Thyroid gland (tissue), 4 donors: ENCODE measurements at places on chromosomes 1 and 21.

GRCh38 chr1:239952348-239953308 lies 139.1 kb upstream of the FMN2 start:
- DNase-seq, result peak; percentile 16

DNA sequence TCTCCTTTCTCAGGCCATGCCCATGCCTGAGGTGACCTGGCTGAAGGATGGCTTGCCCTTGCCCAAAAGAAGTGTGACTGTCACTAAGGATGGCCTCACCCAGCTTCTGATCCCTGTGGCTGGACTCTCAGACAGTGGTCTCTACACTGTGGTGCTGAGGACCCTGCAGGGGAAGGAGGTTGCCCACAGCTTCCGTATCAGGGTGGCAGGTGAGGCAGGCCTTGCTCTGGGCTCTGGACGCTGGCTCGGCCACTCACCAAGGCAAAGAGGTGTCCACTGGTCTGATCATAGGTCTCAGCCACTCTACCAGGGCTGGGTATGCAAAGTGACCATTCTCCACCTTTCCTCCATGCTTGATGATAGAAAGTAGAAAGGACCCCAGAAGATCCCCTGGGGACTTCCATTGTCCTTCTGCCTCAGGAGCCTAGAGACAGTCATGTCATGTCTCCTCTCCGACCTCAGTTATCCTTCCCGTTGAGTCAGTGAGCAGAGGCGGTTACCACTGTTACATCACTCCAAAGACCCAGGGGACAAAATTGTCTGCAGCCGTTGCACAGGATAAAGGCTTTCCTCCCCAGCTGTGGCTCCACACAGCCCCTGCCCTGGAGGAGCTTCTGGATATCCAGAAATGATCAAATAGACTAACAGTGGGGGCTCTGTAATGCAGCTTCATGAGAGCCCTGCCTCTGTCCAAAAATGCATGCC lies 34.2 kb downstream of the IGFN1 start:
- no peak for DNase-seq

DNA sequence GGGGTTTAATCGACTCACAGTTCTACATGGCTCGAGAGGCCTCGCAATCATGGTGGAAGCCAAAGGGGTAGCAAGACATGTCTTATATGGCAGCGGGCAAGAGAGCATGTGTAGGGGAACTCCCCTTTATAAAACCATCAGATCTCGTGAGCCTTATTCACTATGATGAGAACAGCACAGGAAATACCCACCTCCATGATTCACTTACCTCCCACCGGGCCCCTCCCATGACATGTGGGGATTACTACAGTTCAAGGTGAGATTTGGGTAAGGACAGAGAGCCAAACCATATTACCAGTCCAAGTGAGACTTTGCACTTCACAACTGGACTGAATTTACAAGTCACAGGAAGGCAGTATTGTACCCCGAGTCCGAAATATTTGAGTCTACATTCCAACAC lies 73.9 kb upstream of the ANGPTL1 start:
- no peak for DNase-seq

GRCh38 chr1:53688381-53689102 lies 50.4 kb downstream of the GLIS1 start:
- DNase-seq, result no peak

DNA sequence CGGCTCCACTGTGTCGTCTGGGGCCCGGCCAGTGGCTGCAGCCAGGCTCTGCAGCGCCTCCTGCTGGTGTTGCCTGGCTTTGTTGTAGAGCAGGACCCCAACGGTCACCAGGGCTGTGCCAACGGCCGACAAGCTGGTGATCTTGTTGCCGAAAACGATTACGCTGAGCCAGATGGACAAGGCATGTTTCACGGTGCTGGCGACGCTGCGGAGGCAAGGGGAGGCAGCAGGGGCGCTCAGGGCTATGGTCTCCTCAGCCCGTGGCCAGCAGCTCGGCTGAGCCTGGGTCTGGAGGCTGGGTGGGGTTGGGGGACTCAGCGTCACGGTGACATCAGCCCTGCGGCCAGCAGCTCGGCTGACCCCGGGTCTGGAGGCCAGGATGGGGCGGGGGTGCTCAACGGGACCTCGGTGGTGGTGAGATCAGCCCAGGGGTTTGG lies 7.0 kb upstream of the CDK11B start:
- DNase-seq, result no peak

GRCh38 chr21:34558166-34558565 lies 46.2 kb upstream of the KCNE1 start:
- no peak for DNase-seq

DNA sequence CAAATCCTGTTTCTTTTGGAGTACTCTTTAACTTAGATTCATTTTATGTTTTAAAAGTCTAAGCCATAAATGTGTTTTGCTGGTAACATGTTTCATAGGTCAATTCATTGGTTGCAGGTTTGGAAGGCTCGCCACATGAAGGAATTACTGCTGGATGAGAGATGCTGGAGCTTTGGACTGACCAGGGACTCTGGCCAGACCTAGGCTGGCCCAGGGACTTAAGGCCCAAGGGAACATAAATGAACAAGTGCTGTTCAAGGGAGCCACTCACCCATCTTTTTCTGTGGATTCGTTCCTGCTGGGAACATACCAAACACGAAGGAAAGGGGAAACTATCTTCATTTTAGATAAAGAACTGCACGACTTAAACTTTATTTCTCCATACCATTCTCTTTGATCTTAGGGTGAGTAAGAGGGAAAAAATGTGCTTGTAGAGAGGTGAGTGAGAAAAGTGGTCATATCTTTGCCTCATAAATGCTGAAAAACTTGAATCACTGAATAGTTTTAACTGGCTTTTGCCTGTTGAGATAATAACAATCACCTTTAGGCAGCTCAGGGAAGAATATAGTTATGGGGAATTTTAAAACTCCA lies 15.3 kb upstream of the SHCBP1L start:
- DNase-seq, result no peak

GRCh38 chr1:109207467-109208103 lies 6.1 kb upstream of the SARS1 start:
- no peak for DNase-seq

DNA sequence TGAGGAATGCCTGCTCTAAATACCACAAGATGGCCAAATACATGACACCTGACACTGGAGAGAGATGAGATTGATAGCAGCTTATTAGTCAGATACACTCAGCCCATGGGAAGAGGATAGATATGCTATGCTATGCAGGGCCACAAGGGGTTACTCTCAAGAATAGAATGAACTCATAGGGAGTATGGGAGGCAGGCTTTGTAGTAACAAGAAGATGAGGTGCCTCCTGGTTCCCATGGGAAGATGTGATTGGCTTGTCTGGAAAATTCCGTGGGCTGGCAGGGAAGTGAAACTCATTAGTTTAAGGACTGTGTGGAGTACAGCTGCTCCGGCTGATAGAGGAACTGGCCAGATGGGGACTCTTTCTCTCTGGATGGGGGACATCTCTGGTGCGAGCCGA lies 16.5 kb downstream of the CCDC30 start:
- DNase-seq, result no peak

- DNase-seq, result no peak
Observed at GRCh38 chr1:224897529-224898327, 31.7 kb upstream of the DNAH14 start.

DNA sequence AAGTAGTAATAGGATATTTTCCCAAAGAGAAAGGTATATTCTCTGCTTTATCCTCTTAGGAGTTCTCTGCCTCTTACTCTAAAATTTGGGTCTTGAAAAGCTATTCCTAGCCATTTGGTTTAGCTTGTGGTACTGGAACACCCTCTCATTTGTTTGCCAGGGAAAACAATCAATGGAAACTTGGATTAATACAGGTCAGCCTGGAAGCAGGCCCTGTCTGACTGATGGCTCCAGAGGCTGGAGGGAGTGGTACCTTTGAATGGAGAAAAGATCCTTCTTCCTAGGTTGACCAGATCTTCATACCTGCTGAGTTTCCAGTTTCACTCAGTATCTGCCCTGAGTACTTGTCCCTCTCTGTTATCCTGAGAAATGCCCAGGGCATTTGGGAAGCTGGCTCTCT lies 31.7 kb upstream of the IKBKE start:
- no peak for DNase-seq

- DNase-seq, result no peak
Observed at GRCh38 chr1:5754817-5755551, 237.2 kb downstream of the NPHP4 start.

- no peak for DNase-seq
Observed at GRCh38 chr21:26769613-26770188, 75.5 kb downstream of the ADAMTS1 start.

GRCh38 chr1:21813542-21813941 lies 1.5 kb downstream of the LDLRAD2 start:
- DNase-seq, result no peak

GRCh38 chr1:22127248-22127647 lies 15.6 kb downstream of the WNT4 start:
- DNase-seq, result peak; percentile 58

- DNase-seq, result no peak
Observed at GRCh38 chr1:214271174-214271858, 9.6 kb upstream of the SMYD2 start.

DNA sequence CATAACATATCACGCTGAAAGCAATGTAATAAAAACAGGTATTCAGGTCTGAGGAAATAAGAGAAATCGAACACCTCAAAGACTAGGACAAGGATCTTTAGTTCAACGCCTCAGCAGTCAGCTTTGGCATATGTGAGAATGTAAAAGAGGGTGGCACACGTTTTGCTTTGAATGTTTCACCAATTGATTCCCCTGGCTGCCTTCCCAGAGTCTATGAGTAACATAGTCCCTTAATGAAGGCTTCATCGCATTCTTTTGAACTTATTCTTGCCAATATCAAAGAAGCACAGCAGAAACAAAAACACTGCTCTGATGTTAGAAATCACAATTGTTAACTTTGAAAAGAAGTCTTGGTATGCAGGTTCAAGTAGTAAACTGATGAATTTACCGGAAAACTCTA lies 764.8 kb downstream of the ADGRL2 start:
- DNase-seq, result peak; percentile 46
